ENCODE measurements at places on chromosomes 12 and 14. TPM values are rescaled to one million over a fixed set of nuclear protein-coding genes. Genes with fewer than 3 reads are reported as not detected.

GRCh38 chr12:5923043-5923605, 21.9 kb downstream of the ANO2 start:
- no peak overlapping the region for H3K27ac ChIP-seq
- peaks cover 14% of the 10 kb centered on the region for H3K27me3 ChIP-seq
- no peak for DNase-seq
- H3K4me1 ChIP-seq, result no peaks in the 10 kb centered on the region
- no peaks in the 10 kb centered on the region for H3K36me3 ChIP-seq
- H3K4me3 ChIP-seq, result no peak overlapping the region

The CMA1 gene
- not detected for total RNA-seq

GRCh38 chr14:94390372-94391086, 2.1 kb upstream of the SERPINA1 start:
- no peak for DNase-seq
- H3K4me3 ChIP-seq, result no peak overlapping the region
- no peak overlapping the region for H3K27ac ChIP-seq
- H3K27me3 ChIP-seq, result no peaks in the 10 kb centered on the region

The CCDC38 gene
- not detected for total RNA-seq

DNA sequence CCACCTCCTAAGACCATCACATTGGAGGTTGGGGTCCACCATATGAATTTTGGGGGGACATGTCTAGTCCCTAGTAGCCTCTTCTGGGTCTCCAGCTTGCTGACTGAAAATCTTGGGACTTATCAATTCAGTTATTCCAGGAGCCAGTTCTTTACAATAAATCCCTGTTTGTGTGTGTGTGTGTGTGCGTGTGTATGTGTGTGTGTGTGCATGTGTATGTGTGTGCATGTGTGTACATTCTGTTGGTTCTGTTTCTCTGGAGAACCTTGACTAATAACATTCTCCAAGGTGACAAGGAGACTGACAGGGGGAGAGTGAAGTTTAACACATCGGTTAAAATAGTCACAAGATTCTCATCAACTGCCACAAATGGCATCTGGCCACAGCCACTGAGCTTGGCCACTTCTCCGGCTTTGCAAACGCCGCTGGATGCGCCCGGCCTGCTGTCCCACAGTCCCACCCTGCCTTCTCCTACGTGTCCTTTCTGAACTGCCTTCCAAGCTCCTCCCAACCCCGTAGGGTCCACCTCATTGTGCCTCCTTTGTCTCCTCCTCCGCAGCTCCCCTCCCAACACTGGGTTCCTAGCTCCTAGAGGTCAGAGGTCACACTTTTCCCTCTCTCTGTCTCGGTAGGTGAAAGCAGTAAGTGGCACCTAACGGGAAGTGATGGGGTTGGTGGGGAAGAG, 88.1 kb upstream of the DIO3 start:
- H3K36me3 ChIP-seq, result no peaks in the 10 kb centered on the region
- no peak overlapping the region for H3K27ac ChIP-seq
- peaks cover 18% of the 10 kb centered on the region for H3K4me1 ChIP-seq
- no peak overlapping the region for H3K4me3 ChIP-seq
- DNase-seq, result no peak

DNA sequence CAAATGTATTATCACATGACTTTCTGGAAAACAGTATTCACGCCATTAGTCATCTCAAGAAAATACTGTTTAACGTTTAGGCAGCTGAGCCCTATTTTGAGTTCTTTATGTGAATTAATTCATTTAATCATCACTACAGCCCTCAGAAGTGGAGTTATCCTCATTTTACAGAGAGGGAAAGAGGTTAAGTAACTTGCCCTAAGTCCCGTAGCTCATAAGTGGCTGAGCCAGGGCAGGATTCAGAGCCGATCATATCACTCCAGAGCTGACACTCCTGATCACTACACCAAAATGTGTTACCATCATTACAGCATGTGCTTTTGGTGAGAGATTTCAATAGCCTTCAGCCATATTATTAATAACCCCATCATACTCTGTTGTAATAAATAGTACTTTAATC, 210.6 kb downstream of the FBXL14 start:
- H3K4me1 ChIP-seq, result no peaks in the 10 kb centered on the region
- no peak overlapping the region for H3K27ac ChIP-seq
- no peaks in the 10 kb centered on the region for H3K27me3 ChIP-seq
- no peak for DNase-seq
- peaks cover 17% of the 10 kb centered on the region for H3K36me3 ChIP-seq
- no peak overlapping the region for H3K4me3 ChIP-seq
